Activated CD4-positive, alpha-beta memory T cell treated with anti-CD3 and anti-CD28 coated beads for 36 hours (primary cell): ENCODE measurements at places on chromosomes 12 and 14. TPM values are rescaled to one million over a fixed set of nuclear protein-coding genes. Genes with fewer than 3 reads are reported as not detected.

The SMOC1 gene
- total RNA-seq, result not detected

The HOXC5 gene
- total RNA-seq, result not detected

The GLT8D2 gene
- not detected for total RNA-seq

The ANKRD33 gene
- total RNA-seq, result not detected

GRCh38 chr12:127822809-127823411, 444.1 kb upstream of the TMEM132C start:
- no peak for DNase-seq

- no peak for DNase-seq
Measured at GRCh38 chr12:52796839-52797528, 1.1 kb upstream of the KRT3 start.

DNA sequence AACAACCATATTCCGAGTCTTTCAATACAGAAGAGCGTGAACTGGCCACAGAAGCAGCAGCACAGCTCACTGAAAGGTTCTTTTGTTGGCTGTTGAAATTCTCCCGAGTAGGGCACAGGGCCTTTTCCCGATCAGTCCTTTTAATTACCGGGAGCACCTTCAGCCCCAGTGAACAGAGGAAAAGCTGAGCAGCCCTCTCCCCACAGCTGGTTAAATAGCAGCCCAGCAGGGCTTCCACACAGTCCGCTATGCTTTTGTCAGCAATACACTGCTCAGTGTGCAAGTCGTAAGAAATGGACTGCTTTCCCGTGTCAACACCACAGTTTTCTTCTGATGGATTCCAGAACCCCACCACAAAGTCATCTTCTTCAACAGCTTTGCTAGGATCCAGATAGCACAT, 61.3 kb downstream of the DICER1 start:
- no peak for DNase-seq

GRCh38 chr14:78103271-78103670, 66.9 kb upstream of the NRXN3 start:
- no peak for DNase-seq

GRCh38 chr14:68401855-68402254, 391.0 kb downstream of the ZFP36L1 start:
- no peak for DNase-seq

GRCh38 chr12:104825408-104825807, 132.7 kb downstream of the SLC41A2 start:
- peak; percentile 16 for DNase-seq

GRCh38 chr12:82600379-82600778, 86.3 kb upstream of the TMTC2 start:
- no peak for DNase-seq
